ENCODE measurements at places on chromosomes 16 and 17. TPM values are rescaled to one million over a fixed set of nuclear protein-coding genes. Genes with fewer than 3 reads are reported as not detected.

FBXO39 gene
- not detected for total RNA-seq

BAHCC1 gene
- 10.2 TPM for total RNA-seq

TBC1D3K gene
- not detected for total RNA-seq

SMTNL2 gene
- 1.3 TPM for total RNA-seq

FAM20A gene
- not detected for total RNA-seq

CCDC182 gene
- total RNA-seq, result not detected

TMEM204 gene
- total RNA-seq, result not detected

KCNH4 gene
- total RNA-seq, result 0.29 TPM

KRTAP4-1 gene
- 0.22 TPM for total RNA-seq

CRISPLD2 gene
- total RNA-seq, result 4.3 TPM

KIAA0753 gene
- total RNA-seq, result 16.9 TPM

AMDHD2 gene
- total RNA-seq, result 25.3 TPM

ARHGAP44 gene
- 2.8 TPM for total RNA-seq
